ENCODE measurements at places on chromosomes 1 and 21.

- DNase-seq, result no peak
Measured at GRCh38 chr1:223712850-223713474, 623 bp downstream of the CAPN2 start.

DNA sequence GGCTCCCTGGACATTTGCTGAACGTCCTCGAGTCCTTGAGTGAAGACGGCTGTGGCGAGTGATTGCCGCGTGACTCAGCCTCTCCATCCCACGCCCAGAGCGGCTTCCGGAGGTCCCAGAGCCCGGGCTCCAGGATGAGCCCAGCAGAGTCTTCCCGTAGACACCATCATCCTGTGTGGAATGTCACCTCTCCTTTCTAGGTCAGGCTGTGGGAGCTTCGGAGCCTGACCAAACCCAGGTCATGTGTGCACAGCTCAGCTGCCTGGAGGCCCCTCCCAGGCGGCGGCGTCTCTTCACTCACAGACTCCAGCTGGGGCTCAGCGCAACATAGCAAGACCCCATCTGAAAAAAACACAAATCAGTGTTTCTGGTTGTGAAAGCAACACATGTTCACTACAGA, 38.2 kb downstream of the PRKCZ start:
- DNase-seq, result no peak

DNA sequence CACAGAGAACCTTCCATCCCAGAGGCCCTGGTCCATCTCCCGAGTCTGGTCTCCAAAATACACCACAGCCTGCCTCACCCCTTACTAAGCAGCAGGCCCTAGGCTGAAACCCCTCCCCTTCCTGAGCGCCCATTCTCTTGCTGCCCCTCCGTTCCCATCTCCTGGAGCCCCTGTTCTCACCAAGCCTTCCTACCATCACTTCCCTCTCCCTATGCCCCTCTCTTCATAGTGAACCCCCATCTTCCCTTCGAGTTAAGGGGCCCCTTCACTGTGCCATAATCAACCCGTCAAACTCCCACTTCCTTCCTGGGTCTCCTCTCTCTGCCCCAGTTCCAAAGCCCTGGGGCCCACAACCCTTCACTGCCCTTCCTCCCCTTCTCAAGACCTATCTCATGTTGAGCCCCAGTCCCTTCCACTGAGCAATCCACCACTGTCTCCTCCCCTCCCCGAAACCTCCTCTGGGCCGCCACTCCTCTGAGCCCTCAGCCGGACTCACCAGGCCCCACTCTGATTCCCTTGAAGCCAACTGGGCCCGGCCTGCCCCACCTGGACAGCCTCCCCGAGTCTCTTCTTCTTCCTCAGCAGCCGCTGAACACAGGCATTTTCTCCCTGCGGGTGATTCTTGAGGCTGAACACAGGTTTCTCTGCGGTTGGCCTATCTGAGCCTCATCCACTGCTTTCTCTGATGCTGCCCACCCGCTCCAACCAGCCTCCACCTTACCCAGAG, 42.2 kb upstream of the WASF2 start:
- no peak for DNase-seq

DNA sequence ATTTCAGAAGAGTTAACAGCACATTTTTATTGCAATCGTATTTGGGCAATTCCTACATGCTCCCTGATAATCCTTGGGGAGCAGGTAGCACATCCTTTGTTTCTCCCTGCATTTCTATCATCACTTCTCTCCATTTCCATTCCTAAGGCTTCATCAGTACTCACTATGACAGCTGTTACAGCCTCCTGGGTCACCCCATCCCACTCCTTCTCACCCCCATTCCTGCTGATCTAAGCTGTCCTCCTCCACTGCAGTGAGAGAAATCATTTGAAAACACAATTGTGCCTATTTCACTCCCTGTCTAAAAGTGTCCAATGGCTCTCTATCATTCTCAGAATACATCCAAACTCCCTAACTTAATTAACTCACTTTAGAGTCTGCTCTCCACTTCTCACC, 17.0 kb upstream of the TSPAN1 start:
- no peak for DNase-seq

GRCh38 chr1:109243221-109243620, 6.1 kb upstream of the CELSR2 start:
- DNase-seq, result no peak

DNA sequence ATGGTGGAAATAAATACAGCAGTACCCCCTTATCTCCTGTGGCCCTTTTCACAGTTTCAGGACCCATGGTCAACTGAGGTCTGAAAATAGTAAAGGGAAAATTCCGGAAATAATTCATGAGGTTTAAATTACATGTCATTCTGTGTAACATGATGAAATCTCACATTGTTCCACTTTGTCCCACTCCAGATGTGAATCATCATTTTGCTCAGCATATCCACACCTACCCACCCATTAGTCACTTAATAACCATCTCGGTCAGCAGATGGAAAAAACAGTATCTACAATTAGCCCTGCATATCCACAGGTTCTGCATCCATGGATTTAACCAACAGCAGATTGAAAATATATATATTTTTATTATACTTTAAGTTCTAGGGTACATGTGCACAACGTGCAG, 86.9 kb upstream of the GORAB start:
- no peak for DNase-seq

DNA sequence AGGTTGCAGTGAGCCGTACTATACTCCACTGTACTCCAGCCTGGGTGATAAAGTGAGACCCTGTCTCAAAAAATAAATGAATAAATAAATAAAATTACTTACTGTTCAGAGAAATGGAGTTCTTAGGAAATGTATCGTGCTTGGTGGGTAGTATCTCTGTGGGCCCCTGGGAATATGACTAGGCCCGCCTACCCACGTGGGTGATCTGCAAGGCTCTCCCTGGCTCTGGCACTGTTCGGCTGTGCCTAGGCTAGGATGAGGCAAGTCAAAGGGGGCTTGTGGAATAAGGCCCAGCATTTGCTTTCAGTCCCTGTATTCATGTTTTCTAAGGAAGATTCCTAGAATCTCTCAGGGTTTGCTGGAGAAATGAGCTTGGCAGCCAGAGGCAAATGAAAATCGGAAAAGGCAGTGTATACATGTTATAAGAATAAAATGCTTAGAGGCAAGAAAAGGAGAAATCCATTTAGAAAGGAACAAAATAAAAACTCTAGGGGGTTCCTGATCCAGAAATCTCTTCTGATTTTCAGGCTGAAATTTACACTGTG, 4.5 kb upstream of the CSRP1 start:
- no peak for DNase-seq

DNA sequence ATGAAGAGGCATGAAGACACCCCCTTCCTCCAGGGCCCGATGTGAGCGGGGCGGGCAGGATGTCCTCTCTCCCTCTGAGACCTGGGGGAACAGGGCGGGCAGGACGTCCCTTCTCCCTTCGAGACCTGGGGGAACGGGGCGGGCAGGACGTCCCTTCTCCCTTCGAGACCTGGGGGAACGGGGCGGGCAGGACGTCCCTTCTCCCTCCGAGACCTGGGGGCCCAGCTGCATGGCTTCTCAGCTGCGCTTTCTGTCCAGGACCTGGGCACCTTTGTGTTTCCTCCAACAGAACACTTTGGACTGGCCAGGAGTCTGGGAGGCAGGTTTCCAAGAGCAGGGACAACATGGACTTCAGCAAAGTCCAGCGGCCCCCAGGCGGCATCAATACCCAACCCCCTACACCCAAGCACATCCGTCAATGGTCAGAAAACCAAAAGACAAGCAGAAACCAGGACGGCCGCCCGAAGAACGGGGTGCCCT, 30.8 kb upstream of the ADARB1 start:
- no peak for DNase-seq

DNA sequence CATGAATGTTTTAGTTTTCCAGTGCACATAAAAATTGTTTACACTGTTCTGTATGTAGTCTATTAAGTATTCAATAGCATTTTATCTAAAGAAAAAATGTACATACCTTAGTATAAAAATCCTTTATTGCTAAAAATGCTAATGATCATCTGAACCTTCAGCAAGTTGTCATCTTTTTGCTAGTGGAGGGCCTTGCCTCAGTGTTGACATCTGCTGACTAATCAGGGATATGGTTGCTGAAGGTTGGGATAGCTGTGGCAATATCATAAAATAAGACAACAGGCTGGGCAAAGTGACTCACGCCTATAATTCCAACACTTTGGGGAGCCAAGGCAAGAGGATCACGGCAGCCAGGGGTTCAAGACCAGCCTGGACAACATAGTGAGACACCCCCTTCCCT, 9.0 kb downstream of the DYNLT5 start:
- no peak for DNase-seq

GRCh38 chr1:101059945-101060542, 34.5 kb upstream of the DPH5 start:
- DNase-seq, result no peak

DNA sequence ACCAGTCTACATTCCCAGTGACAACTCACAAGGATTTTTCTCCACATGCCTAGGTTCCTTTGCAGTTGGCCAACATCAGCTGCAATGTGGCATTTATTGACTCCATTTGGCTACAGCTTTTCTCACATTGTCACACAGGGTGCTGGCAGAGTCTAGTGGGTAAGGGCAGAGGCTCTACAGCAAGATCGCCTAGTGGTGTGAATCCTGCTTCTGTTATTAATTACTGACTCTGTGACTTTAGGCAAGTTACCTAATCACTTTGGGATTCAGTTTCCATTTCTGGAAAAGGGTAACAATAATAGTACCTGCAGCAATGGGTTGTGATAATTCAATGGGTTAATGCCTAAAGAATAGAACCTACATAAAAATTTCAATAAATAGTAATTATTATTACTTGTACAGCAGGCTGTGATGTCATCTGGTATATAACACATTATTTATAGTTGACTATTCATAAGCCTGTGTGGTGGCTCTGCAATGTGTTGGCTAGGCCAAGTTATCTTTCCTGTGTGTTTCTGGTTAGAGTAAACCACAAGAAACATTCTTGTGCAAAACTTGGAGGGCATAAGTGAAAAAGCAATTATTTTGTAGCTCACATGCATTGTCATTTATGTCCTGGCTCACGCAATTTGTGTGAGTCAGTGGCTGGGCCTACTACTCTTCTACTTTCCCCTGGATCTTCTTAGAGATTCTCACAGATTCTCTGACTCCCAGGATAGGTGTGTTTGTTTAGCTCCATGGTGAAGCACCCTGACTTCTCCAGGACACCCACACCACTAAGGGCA, 59.5 kb downstream of the PTGS2 start:
- no peak for DNase-seq

- DNase-seq, result no peak
Measured at GRCh38 chr1:81121306-81121705, 679.4 kb upstream of the ADGRL2 start.

DNA sequence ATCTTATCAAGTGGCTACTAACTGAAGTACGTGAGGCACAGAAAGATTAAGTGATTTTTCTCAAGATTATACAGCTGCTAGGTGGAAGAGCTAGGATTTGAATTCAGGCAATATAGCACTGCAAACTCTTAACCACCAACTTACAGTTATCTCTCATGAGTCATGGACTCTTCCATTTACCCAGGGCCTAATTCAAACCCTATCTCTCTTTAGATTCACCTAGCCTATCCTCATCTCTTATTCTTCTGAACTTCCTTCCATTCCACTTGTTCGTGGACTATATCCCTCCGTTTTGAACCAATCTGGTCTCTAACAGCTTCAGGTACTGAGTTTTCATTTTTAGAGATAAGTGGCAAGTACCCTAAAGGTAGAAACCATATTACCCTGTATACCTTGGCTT, 92.8 kb upstream of the DMRTA2 start:
- no peak for DNase-seq

DNA sequence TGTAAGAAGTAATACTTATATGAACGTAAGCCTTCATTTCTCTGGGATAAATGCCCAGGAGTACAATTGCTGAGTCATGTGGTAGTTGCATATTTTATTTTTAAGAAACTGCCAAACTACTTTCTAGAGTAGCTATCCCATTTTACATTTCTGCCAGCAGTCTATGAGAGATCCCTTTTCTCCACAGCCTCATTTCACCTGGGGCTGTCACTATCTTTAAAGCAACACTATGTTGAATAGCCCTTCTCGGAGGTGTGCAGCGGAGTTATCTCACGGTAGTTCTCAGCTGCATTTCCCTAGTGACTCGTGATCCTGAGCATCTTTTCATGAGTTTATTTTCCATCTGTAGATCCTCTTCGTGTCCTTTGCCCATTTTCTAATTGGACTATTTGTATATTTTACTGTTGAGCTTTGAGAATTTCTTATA, 93.4 kb downstream of the ADARB1 start:
- no peak for DNase-seq

DNA sequence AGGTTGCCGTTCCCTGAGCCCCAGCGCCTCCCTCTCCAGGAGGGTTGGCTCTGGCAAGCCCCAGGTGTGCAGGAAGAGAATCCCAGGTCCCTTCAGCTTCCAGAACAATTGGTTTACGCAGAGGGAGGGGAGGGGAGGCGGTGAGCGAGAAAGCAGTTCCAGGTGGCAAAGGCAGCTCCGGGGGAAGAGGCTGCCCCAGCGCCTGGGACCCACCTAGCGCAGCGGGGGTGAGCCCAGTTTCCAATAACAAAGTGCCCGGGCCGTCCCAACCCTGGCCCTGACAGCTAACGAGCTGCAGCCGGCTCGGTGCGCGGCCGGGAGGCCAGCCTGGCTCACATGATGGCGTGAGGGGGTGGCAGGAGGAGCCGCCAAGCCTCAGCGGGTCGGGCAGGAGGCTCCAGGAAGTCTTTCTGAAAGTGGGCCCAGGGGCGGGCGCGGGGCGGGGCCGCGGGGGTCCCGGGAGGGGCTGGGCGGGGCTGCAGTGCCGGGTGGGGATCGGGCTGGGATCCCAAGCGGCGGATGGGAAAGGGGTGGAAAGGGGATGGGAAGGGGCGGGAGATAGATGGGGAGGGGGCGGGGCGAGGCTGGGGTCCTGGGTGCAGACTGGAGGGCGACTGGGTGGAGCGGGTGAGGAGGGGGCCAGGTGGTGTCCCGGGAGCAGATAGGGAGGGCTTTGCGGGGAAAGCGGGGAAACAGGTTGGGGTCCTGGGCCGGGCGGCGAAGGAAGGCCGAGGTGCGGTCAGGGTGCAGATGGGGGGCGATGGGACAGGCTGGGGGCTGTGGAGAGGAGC, 22.8 kb downstream of the DHRS3 start:
- no peak for DNase-seq

- DNase-seq, result peak; percentile 24
Measured at GRCh38 chr1:51234721-51235425, 1.2 kb upstream of the RNF11 start.

DNA sequence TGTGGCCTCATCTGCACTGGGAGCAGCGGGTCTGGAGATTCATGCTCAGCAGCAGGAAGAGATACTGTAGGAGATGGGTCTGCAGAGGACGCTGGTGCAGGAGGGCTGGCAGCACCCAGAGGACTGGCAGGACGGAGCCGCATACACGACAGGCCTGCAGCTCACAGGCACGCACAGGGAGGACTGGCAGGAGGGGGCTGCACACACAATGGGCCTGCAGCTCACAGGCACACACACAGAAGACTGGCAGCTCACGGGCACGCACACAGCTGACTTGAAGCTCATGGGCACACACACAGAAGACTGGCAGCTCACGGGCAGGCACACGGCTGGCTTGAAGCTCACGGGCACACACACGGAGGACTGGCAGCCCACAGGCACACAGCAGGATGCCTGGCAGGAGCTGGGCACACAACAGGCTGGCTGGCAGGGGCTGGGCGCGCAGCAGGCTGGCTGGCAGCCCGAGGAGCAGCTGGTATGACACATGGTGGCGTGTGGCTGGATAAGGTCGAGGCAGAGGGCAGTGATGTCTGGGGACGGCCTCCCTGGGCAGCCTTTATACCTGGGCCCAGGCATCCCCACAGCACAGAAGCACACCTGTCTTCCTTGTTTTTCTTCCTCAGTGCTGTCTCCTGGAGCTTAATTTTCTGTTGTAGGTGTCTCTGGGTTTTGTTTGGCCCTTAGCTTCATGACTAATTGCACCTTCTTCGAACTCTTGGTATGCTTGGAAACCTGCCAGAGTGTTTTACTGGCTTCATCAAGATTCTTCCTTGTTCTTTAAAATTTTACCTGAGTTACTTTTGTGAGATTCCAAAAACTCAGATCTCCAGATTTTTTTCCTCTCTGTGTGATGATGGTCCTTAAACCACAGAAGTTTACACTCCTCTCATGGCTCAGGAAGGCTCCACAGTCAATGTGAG, at the start of gene KRTAP12-2:
Gene KRTAP12-2, minus strand, starts transcription at position 527 of the 920 bp plus-strand sequence. Its CDS starts 41 bp downstream, at position 486.
- no peak for DNase-seq
